Large intestine (tissue), 12 donors: ENCODE measurements at places on chromosomes 2 and 18. TPM values are rescaled to one million over a fixed set of nuclear protein-coding genes. Genes with fewer than 3 reads are reported as not detected.

KANSL1L gene
- polyA plus RNA-seq = 23.1 TPM

SLC23A3 gene
- polyA plus RNA-seq = 6.2 TPM

TCF7L1 gene
- 23.1 TPM for polyA plus RNA-seq

IL1A gene
- 0.09 TPM for polyA plus RNA-seq

PTPRM gene
- polyA plus RNA-seq = 27.2 TPM

PRLH gene
- not detected for polyA plus RNA-seq

FIGN gene
- 1.3 TPM for polyA plus RNA-seq

GALNT13 gene
- 1.6 TPM for polyA plus RNA-seq

NEU4 gene
- 0.67 TPM for polyA plus RNA-seq

SIX3 gene
- polyA plus RNA-seq = not detected

RAX gene
- not detected for polyA plus RNA-seq

CYS1 gene
- 22.1 TPM for polyA plus RNA-seq

GPR155 gene
- 3.7 TPM for polyA plus RNA-seq

ITPRIPL1 gene
- 1.9 TPM for polyA plus RNA-seq

CYP26B1 gene
- 6.1 TPM for polyA plus RNA-seq

COL4A3 gene
- 0.19 TPM for polyA plus RNA-seq

HOXD10 gene
- 0.18 TPM for polyA plus RNA-seq

TEX44 gene
- polyA plus RNA-seq = not detected

FAM161A gene
- polyA plus RNA-seq = 7.4 TPM

GAD1 gene
- polyA plus RNA-seq = 0.34 TPM

NXPH2 gene
- polyA plus RNA-seq = 2.5 TPM

TAF1B gene
- polyA plus RNA-seq = 12.0 TPM

OTX1 gene
- polyA plus RNA-seq = 0.04 TPM

TSPYL6 gene
- 0.06 TPM for polyA plus RNA-seq

CHAC2 gene
- 4.7 TPM for polyA plus RNA-seq

CTLA4 gene
- 0.33 TPM for polyA plus RNA-seq

L3MBTL4 gene
- polyA plus RNA-seq = 4.0 TPM

PPM1G gene
- polyA plus RNA-seq = 66.4 TPM

IL1F10 gene
- not detected for polyA plus RNA-seq

BCL11A gene
- 28.2 TPM for polyA plus RNA-seq

TCF23 gene
- 0.10 TPM for polyA plus RNA-seq

SFXN5 gene
- polyA plus RNA-seq = 20.0 TPM

SMAD7 gene
- polyA plus RNA-seq = 59.4 TPM

C2orf66 gene
- 0.24 TPM for polyA plus RNA-seq

C2orf15 gene
- 7.5 TPM for polyA plus RNA-seq

OBSL1 gene
- 92.9 TPM for polyA plus RNA-seq

CSRNP3 gene
- polyA plus RNA-seq = 4.4 TPM

LAMA1 gene
- polyA plus RNA-seq = 2.3 TPM

LIMS2 gene
- 25.0 TPM for polyA plus RNA-seq

CNGA3 gene
- polyA plus RNA-seq = 2.3 TPM

ADAM23 gene
- polyA plus RNA-seq = 3.3 TPM

MERTK gene
- polyA plus RNA-seq = 8.7 TPM
